ENCODE measurements at places on chromosomes 5 and 9.

DNA sequence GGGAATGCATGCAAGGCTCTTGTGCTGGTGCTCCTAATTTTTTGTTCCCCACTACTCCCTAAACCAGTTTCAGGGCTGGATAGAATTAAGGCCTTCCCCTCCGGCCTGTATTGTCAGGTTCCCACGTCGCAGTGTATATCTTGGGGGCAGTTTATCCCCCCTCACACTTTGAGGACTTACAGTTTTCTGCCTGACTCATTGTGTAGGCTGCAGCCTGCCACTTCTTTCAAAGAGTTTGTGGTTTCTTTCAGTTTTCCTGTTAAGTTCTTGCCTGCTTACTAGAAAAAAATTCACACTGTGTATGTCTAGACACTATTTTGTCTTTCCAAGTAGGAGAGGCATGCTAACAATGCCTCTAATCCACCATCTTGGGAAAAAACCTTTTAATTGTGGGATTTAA is 28.4 kb upstream of the BTNL3 start:
- no peak for DNase-seq

DNA sequence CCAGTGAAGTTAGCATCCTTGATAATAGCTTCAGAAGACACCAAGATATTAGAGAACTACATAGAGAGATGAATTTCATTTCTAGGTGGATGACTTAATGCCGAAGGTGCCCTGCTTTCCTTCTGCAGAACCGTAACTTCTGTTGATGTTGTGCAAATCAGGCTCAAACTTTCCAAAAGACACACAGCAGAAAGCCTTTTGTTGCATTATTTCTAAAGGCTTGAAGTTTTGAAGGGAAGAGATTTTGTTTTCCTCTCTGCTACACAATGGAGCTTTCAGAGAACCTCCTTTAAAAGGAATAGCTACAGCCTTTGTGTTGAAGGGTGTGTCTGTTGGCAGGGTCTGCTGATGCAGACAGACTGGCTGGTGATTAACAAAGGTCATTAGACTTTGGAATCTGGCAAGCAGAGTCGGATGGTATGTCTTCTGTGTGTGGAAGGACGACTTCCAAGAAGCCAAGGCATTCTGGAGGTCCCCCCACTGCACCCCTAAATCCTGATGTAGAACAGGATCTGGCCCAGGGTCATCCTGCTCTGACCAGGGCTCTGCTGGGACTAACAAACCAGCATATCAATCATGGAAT is 57.8 kb downstream of the ZNF462 start:
- DNase-seq: no peak

GRCh38 chr5:172985596-172985995 is 2.0 kb downstream of the ATP6V0E1 start:
- DNase-seq: no peak

DNA sequence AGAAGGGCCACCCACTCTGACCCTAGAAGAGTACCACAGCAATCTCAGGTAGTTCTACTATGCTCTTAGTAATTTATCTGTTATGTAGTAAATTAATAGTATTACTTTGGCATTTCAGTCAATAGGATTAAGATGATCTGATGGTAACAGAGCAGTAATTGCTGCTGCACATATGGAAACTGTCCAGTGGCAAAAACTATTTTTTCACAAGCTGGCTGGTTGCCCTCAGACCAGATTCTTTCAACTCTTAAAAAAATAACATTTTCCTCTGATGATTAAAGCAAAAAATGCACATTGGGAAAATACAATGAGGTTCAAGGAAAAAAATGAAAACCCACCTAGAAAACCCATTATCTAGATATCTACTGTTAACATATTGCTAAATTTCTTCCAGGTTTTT is 19.7 kb downstream of the GLRA1 start:
- DNase-seq: no peak

GRCh38 chr9:93818827-93819472 is 136.2 kb downstream of the BARX1 start:
- DNase-seq: no peak

DNA sequence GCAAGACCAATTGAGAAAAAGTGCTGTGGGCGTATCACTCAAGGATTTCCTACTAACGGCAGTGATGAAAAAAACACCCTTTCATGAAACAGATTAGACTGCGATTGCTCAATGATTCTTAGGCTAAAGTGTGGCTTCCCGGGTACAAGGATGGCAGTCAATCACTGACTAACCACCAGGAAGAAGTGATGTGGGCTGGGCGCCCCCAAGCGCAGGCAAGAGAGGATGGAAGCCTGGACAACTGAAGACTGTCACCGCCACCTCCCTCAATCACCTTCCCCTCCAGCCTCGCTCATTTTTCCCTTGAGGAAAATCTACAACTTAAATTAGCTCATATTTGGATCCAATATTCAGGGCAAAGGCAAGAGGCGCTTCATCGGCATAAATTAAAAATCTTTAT is 707.2 kb downstream of the MTRR start:
- no peak for DNase-seq

DNA sequence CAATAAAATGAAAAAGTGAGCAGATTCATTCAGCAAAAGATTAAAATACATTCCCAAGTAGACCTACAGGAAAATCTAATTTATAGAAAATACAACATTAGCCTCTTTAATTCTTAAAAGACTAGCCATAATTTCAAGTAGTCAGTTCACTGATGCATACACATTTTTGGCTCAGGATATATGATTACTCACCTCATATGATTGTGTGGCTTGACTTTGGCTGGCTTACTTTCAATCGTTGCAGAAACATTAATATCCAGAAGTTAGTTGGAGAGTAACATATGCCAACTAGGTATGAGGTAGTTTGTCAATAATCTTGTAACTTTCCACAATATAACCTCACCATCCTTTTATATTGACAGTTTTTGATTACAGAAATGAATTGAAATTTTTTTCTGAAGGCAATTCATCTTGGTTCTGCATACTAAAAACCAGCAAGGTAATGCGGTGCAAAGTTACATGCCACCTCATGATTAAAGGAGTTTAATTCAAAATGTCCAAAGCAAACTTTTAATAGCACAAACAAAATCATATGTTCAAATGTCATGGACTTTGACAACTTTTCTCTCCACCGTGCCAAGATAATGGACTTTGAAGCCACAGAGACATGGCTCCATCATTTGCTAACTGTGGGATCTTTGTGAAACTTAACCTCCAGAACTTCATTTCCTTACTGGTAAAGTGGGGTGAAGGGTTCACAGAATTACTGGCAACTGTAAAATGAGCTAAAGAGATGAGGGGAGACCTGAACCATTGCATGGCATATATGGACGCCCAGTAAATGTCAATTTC is 76.6 kb upstream of the PAM start:
- peak; percentile 47 for DNase-seq

DNA sequence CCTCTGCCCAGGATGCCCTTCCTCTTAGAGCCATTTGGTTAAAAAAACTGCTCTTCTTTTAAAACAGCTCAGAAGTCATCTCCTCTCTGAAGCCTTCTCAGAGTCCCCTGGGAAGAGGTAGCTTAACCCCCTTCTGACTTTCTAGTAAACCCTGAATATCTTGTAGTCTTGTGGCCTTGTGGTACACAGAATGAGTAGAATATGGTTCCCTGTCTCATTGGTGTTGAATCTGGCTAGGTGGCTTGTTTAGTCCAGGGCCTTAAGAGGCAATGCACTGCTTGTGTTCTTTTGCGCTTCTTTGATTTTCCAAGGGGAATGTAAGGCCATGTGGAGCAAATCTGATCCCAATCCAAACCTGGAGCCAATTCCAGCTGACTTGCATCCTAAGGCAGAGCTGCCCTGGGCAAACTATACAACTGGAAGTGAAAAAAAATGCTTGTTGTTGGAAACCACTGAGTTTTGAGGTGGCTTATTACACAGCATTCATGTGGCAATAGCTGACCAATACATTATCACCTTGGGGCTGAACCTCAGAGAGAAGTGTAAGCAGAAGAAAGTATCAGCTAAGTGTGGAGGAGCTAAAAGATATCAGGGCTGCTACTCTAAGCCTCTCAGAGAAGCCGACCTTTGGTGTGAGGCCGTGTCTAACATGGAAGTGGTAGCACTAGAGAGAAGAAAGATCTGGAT is 31.0 kb downstream of the ALG2 start:
- DNase-seq: no peak

DNA sequence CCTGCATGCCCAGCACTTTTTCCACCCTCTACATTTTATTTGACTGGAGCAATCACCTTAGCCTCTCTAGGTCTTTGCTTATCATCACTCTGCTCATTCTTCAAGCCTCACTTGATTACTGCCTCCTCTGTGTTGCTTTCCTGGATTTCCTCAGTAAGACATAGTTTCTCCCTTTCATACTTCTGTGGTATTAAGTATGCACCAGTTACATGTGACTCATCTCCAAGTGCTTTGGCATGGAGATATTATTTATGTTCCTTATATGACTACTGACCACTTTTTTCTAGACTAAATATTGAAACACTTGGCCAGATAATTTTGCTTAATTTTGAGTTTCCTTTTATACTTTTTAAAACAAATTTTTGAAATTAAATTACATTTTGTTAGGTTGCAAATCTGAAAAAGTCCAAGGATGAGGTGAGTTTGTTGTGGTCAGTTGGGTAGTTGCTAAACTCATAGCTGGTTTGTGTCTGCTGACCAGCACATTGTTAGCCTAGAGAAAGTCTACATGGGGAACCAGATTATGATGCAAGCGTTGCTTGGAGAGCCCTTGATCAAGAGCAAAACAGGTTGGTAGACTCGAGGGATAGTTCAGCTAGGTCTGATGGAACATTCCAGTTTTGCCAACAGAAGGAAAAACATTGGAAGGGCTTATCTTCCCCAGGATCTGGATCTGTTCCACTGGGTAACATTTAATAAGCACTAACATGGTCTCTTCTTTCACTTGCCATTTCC is 140.2 kb downstream of the TMC1 start:
- no peak for DNase-seq

DNA sequence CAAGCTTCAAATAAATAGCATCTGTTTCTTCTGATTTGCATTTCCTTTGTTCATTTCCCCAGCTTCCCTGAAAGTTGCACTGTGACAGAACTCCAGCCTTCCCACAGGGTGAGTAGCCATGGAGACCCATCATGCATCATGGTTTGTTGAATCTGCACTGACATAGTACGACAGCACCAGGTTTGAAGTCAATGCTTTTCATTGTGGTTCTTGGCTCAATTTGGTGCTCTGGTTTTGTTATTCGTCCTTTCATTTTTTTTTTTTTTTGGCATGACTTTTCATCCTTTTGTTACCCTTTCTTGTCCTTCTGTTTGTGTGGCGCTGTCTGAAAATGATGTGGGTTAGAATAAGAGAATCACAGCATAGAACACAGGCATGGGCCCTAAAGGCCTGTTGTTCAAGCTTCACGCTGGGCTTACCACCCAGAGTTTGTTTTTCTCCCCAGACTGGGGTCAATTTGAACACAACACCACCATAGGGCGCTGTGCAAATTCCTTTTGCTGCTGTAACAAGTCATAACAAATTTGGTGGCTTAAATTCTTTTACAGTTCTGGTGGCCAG is 206.2 kb upstream of the CDH10 start:
- DNase-seq: no peak

DNA sequence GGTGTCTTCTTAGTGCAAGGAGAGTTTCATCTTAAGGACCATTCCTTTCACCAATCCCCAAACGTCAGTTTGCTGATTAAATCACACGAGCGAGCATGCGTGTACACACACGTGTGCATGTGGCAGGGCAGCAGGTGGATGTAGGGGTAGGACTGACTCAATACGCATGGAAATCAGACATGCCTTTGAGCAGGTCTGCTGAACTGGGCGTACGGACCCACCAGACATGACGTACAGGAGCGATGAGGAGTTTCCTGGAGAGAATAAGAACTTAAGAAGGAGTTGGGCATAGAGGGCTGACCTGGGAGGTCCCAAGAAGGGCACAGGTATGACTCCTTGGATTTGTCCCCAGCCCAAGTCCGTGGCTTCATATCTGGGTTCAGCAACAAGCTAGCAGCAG is 170.0 kb downstream of the FGF18 start:
- no peak for DNase-seq

DNA sequence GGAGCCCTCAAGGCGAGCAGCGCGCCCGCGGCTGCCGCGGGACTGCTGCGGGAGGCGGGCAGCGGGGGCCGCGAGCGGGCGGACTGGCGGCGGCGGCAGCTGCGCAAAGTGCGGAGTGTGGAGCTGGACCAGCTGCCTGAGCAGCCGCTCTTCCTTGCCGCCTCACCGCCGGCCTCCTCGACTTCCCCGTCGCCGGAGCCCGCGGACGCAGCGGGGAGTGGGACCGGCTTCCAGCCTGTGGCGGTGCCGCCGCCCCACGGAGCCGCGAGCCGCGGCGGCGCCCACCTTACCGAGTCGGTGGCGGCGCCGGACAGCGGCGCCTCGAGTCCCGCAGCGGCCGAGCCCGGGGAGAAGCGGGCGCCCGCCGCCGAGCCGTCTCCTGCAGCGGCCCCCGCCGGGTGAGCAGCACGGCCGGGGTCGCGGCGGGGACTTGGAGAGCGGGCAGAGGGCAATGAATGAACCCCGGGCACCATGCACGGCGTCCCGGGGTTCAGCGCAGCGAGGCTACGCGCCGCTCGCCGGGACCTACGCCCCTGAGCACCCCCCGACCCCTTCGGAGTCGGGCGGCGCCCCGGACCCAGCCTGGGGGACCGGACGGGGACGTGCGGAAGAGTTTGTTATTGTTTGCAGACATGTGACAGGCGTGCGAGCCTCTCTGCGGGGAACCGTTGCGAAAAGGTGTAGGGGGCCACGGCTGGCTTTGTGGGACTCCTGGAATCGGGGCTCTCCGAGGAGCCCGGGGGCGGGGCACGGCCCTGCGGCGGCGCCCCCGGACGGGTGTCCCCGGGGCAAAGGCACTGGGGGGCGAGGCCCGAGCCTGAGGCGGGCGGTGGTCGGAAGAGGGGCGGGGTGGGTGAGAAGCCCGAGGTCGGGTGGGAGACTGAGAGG is 553 bp downstream of the MAP3K1 start:
- DNase-seq: no peak

DNA sequence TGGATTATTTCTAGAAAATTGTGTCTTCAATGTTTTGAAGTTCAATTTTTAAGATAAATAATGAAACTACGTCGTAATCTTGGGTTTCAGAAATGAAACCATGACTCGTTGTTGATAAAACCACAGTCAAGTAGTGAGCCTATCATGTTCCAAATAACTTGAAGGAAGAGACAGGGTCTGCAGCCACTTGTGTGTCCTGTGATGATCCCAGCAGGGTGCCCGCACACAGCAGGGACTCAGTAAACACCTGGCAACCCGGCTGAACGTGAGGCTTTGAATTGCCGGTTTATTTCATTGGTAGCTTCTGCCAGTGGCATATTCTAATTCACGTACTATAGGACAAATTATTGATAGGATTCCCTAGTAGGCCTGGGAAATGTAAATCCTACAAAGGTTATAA is 679.6 kb downstream of the IRX1 start:
- no peak for DNase-seq

- DNase-seq: no peak
Measured at GRCh38 chr9:123743737-123744136, 186.2 kb downstream of the DENND1A start.

Data from fibroblast of skin of left biceps (primary cell).